DMS79 treated with DMSO at 0.1 percent for 48 hours (cell line): ENCODE measurements at places on chromosomes 7 and 10.
A peak's percentile ranks its signal among the peaks of the same experiment; 100 is the strongest.

GRCh38 chr7:114175125-114175524 is 239.5 kb upstream of the FOXP2 start:
- no peak for DNase-seq

GRCh38 chr10:31586723-31587638 is 268.0 kb downstream of the ZEB1 start:
- no peak for DNase-seq

DNA sequence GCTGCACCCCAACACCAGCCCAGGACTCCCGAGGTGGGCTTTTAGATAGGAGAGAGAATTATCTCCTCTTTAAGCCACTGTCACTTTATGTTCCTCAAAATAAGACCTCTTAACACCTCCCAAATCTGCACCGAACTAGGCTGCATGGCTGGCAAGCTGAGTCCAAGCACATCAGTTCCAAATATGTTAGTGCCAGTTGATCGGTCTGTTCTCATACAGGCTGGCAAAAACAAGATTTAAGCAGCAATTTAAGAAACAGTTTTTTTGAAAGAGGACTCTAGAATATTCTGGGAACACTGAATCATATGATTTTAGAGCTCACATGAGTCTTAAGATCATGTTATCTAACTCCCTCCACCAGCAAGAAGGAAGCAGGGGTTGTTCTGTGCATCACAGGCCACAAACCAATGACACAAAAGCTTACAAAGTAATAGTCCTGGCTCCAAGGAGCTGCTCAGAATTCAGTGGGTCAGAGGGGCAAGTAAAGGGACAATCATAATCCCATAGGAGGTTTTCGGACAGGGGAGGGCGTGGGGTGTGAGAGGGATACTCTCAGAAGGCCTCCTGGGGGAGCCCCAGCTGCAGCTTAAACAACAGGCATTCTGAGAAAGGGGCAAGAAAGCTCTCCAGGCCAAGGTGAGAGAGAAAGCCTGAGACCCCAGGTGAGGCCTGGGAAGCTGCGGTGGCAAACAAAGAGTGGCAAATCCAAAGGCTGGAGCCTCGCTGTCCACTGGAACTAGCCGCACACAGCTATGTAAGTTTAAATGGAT is 7.1 kb downstream of the COBL start:
- no peak for DNase-seq

DNA sequence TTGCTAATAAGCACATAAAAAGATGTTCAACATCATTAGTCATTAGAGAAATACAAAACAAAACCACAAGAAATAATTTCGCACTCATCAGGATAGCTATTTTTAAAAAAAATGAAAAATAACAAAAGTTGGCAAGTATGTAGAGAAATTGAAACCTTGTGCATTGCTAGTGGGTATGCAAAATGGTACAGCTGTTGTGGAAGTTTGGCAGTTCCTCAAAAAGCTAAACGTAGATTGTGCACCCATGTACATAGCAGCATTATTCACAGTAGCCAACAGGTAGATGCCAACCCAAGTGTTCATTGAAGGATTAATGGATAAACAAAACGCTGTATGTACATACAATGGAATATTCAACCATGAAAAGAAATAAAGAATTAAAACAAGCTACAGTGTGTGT is 35.3 kb upstream of the STARD3NL start:
- no peak for DNase-seq

- DNase-seq = no peak
Observed at GRCh38 chr7:20439416-20440185, 108.9 kb downstream of the ITGB8 start.

DNA sequence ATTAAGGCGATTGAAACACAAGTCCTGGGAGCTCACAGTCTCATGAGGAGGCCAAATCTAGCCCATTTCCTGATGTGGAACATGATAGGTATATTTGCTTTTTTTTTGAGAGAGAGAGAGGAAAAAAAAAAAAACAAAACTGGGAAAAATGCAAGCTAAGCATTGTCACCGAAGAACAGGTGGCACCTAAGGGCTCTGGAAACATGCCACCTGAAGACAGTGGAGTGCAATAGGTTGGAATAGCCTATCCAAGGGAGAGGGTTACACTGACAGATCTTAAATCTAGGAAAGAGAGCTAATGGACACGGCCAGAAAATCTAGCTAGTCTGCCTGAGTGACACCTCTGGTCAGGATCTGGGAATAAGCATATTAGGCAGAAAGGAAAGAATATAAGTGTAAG is 110.2 kb downstream of the SRI start:
- DNase-seq = peak; percentile 49

DNA sequence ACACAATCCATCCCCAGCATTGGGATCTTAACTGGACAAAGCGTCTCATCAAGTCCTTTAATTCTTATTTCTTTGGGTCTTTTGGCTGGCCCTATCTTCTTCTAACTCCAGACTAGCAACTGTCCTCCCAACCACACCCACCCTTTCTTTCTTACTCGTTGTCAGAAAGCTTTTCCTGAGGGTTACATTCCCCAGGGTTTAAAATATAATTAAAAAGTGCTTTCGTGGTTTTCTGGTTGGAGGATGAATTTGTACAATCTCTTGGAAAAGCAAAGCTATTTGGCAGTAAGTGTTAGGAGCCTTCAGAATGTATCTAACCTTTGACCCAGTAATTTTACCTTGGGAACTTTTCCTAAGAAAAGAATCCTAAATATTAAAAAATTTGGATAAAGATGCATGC is 10.4 kb upstream of the ITGB8 start:
- DNase-seq = no peak

GRCh38 chr7:12839508-12840153 is 152.2 kb downstream of the ARL4A start:
- DNase-seq = no peak
